ENCODE measurements at places on chromosomes 12 and 14. TPM values are rescaled to one million over a fixed set of nuclear protein-coding genes. Genes with fewer than 3 reads are reported as not detected.

Gene HSP90AA1
- 907 TPM for total RNA-seq

Gene HECTD4
- total RNA-seq: 33.3 TPM

Gene OVCH1
- total RNA-seq: not detected

Gene KLHL33
- total RNA-seq: 0.05 TPM

Gene CLEC4D
- not detected for total RNA-seq

Gene CLEC7A
- total RNA-seq: not detected

Gene TAS2R20
- total RNA-seq: 6.6 TPM

Gene B3GNT4
- total RNA-seq: 0.65 TPM

Gene GARIN6
- not detected for total RNA-seq

Gene SEL1L
- total RNA-seq: 159 TPM

Gene KRT7
- total RNA-seq: 2.1 TPM

Data from smooth muscle cell of the umbilical artery (primary cell).